ENCODE measurements at places on chromosomes 11 and 22. TPM values are rescaled to one million over a fixed set of nuclear protein-coding genes. Genes with fewer than 3 reads are reported as not detected.

The MPEG1 gene
- 2.0 TPM for total RNA-seq

The ANKK1 gene
- total RNA-seq = not detected

The OR8D1 gene
- not detected for total RNA-seq

GRCh38 chr11:40302669-40303068, 1156.8 kb downstream of the LRRC4C start:
- DNase-seq = no peak
- no peak overlapping the region for H3K27ac ChIP-seq
- H3K36me3 ChIP-seq = no peaks in the 10 kb centered on the region
- no peak overlapping the region for H3K4me3 ChIP-seq
